Smooth muscle cell of the umbilical artery (primary cell): ENCODE measurements at places on chromosomes 4 and X. TPM values are rescaled to one million over a fixed set of nuclear protein-coding genes. Genes with fewer than 3 reads are reported as not detected.

CLDN2 gene
- 0.14 TPM in 1 of 2 replicates, not detected in the other for total RNA-seq

C4orf51 gene
- not detected in 2 replicates for total RNA-seq

KLF8 gene
- total RNA-seq, result under 0.01 and 0.55 TPM in 2 replicates

BEND2 gene
- not detected in 2 replicates for total RNA-seq

PAGE2 gene
- not detected in 2 replicates for total RNA-seq

ZMAT1 gene
- 0.23 and 0.30 TPM in 2 replicates for total RNA-seq

POLN gene
- total RNA-seq, result 5.3 TPM in 2 replicates

CPZ gene
- 11.2 and 30.3 TPM in 2 replicates for total RNA-seq
